Sciatic nerve (tissue), 2 donors: ENCODE measurements at places on chromosomes 2 and 18. TPM values are rescaled to one million over a fixed set of nuclear protein-coding genes. Genes with fewer than 3 reads are reported as not detected.
A peak's percentile ranks its signal among the peaks of the same experiment; 100 is the strongest.

GRCh38 chr18:28469946-28470345, 293.0 kb upstream of the CDH2 start:
- DNase-seq, result no peak

GRCh38 chr2:16321872-16322271, 343.8 kb downstream of the CYRIA start:
- DNase-seq, result no peak

DNA sequence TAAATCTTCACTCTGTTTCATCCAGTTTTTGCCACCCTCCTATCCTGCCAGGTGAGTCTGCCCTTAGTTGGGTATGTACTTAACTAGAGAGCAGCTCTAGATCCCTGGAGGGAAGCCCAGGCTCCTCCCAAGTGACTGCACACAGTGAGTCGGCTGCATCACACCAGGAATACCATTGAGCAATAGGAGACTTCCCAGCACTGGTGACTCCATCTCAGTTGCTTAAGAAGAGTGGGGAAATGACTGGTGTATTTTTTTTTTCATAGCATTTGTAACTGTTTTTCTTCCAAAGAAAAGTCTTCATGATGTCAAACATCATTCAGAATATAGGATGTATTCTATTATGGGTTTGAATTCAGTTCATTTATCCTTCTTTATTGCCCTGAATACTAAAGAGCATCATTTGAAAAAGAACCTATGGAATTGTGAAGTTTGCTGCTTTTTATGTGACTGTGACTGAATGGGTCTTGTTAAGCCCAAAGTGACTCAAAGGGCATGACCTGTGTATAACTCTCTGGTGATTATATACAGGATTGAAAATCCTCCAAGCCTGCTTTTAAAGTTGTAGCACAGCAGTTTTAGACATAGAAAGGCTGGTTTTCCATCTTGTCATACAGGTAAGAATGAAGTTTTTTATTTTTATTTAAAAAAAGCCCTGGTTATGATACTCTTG, 84.3 kb downstream of the MAP3K20 start:
- peak; percentile 82 for DNase-seq

DNA sequence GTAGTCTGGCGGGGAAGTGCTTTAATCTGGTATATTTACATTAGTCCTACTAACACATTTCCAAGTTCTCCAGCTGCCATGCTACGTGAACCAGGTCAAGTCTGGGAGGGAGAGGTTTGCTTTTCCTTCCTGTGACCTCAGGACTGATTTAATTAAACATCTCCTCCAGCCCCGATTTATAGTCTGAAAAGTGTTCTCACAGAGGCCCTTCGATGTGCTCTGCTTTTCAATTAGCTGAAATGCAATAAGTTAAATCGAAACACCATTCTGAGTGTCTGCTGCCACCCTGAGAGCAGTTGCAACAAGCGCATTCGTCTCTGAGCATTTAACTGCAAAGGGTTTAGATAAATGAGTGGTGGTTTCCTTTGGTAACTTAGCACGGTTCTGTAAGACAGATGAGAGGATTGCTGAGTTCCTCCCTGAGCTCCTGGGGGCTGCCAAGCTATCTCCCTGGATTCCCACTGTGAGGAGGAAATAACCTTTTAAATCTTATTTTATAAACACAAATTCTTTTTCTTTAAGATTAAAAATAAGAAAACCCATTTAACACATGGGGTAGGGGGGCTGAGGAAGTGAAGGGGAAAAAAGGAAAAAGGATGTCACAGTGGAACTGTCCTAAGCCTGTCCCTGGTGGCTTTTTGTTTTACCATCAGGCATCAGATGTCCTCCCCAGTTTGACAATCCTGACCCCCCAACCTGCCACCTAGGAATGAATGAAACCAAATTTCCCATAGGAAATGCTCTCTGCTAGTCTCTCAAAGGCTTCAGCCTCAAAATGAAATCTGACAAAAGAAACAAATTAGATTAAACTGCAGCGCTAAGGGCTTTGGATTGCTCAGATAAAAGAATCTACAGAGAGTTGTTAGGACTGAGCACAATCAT, 56.5 kb upstream of the CREB1 start:
- DNase-seq, result peak; percentile 66

DNA sequence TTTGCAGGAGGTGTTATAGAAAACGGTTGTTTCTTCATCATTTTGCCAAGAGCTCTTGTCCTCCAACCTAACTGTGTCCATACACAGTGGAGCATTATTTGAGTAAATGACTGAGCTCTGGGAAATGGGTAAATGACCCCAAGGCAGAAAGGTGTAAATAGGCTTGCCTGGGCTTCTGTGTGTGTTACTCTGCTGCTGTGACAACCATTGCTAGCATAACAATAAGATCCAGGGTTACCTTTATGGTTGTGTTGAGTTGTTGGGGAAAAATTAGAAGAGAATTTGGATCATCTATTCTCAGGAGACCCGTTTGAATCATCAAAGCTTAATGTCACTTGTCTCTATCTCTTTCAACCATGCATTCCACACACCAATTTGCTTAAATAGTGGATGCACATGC, 672.7 kb downstream of the DPP10 start:
- DNase-seq, result no peak

DNA sequence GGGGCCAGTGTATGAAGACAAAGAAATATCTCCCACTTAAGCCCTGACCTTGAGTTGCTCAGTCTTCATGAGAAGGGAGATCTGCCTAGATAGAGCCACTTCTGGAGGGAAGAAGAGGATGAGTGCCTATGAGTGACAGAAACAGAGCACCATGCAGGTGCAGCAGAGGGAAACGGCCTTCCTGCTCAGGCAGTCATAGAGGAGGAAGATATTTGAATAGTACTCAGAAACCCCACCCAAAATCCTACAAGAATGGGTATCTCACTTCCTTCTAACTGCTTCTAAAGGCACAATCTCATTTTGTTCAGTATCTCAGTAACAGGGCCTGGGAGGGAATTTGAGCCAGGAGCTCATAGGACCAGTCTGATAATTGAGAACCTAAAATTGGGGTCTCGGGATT, 339.3 kb downstream of the ALK start:
- DNase-seq, result no peak

Gene SOWAHC
- total RNA-seq, result 30.9 TPM

Gene TMEM247
- total RNA-seq, result not detected

Gene NYAP2
- total RNA-seq, result 0.22 TPM

Gene UGT1A1
- not detected for total RNA-seq

Gene ALPG
- total RNA-seq, result not detected

Gene REG3G
- total RNA-seq, result not detected
